ENCODE measurements at places on chromosomes 11 and 22.

DNA sequence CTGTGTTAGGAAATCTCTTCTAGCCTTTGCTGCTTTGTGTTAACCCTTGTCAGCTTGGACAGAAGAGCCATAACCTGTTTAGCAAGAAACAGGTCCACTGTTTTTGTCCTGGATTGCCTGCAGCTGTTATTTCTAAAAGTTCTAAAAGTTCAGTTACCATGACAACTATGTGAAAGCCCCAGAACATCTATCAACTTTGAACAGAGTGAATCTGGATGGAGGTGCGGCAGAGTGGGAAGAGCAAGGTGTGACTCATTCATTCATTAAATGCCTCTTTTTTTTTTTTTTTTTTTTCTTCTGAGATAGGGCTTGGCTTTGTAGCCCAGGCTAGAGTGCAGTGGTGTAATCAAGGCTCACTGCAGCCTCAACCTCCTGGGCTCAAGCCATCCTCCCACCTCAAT, 50.5 kb downstream of the RBX1 start:
- no peak for DNase-seq

GRCh38 chr11:76380977-76381719, at the start of the genes GVQW3 and THAP12:
GVQW3 (plus strand) TSS chr11:76381323; CDS start chr11:76381829, 506 bp downstream.
THAP12 (minus strand) TSS chr11:76381132; CDS start chr11:76380836, 296 bp downstream.
- DNase-seq = peak; percentile 98

DNA sequence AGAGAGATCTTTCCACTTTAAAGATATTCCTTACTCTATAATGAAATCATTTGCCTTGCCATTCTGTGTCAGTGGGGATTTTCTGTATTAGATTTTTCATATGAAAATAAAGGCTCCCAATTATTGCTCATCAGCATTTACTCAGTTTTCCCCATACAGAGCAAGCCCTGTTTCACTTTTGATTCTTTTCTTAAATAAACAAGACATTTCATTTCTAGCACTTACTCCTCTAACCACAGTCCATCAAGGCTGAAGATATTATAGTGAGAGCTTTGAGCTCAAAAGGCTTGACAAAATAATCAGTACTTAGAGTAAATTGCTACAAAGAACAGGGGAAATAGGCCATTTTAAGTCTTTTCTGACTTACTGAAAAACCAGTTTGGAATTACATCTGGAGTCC, 385.1 kb downstream of the LRRC4C start:
- no peak for DNase-seq

- no peak for DNase-seq
Measured at GRCh38 chr11:119889111-119889510, 160.1 kb upstream of the NECTIN1 start.

DNA sequence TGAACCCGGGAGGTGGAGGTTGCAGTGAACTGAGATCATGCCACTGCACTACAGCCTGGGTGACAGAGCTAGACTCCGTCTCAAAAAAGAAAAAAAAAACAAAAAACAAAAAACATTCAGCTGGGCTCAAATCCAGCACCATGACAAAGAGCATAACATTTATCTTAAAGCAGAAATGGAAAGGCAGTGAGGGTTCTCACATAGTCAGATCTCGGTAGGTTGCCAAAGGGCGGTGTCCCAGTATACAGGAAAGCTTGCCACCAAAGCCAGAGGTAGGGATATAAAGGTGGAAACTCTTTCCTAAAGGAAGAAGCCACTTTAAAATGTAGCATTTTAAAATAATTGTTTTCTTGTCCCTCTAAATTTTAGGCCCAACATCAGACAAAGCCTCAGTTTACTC, 22.4 kb upstream of the CAPRIN1 start:
- no peak for DNase-seq

- DNase-seq = no peak
Measured at GRCh38 chr11:3156282-3156660, 8.8 kb downstream of the OSBPL5 start.

GRCh38 chr22:31160328-31160978, 471 bp downstream of the RNF185 start:
- DNase-seq = no peak

GRCh38 chr11:134223836-134224709, at the start of the genes NCAPD3 and VPS26B:
NCAPD3 (minus strand) TSS chr11:134223967; CDS start chr11:134223926, 41 bp downstream.
VPS26B (plus strand) TSS chr11:134224671; CDS start chr11:134225123, 452 bp downstream.
- DNase-seq = peak; percentile 92

DNA sequence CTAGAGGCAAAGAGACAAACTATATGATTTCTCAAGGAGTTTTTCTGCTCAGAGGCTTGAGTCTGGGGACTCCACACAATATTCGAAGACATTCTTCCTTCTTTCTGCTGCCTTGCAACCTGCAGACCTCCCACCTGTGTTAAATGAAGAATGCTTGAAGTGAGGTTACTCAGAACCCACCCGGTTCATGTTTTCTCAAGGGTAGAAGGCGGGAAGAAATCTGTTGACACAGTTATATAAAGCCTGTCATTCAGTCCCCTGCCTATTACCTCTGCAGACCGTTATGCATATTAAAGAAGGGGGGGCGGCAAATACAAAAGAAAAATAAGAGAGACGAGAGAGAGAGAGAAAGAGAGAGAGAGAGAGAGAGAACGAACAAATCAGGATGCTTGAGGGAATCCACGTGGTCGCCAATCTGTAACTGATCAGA, 2.2 kb upstream of the KMT2A start:
- no peak for DNase-seq

GRCh38 chr11:13145461-13145860, 132.1 kb upstream of the BMAL1 start:
- no peak for DNase-seq

DNA sequence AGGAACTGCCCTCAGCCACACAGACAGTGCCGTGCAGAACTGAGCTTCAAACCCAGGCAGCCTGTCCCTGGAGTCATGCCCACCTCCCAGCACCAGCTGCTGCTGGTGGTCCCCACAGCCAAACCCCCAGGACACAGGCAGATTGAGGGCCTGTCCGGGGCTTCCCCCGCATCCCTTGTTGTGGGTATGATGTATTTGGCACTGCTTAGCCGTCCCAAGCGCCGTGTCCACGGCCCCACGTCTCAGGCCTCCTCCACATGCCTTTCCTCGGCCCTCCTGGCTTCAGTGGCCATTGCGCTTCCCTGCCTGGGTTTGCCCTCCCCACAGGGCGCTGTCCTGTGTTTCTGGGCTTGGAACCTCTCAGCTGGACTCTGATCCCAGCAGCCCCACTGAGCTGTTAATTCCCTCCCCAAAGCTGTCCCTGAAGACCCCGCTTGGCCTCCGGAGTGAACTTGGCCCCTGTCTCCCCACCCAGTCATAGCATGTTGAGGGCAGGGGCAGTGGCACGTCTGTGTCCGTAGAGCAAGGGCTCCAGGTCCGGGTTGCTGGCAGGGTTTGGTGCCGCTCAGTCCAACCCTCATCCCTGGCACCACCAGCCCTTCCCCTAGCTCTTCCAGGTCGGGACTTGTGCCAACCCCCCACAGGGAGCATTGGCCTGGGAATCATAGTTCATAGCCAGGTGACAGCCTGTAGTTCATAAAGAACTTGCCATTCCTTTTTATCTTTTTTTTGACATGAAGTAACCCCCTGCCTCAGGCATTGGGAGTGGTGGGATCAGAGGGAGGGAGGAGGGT, 34.5 kb upstream of the TEF start:
- no peak for DNase-seq

DNA sequence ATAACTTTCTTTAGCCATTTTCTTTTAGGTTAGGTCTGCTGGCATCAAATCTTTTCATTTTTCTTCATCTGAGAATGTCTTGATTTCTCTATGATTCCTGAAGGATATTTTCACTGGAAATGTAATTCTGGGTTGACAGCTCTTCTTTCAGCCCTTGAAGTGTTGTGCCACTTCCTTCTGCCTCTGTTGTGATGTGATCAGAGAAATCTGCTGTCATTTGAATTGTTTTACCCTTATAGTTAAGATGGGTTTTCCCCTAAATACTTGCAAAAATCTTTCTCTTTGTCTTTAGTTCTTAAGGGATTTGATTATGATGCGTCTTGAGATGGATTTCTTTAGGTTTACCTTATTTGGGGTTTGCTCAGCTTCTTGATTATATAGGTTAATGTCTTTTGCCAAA, 23.0 kb downstream of the USP47 start:
- DNase-seq = no peak

- DNase-seq = no peak
Measured at GRCh38 chr11:47980088-47980906, at the start of gene PTPRJ. PTPRJ (plus strand) TSS chr11:47980559; CDS start chr11:47980913, 354 bp downstream.

DNA sequence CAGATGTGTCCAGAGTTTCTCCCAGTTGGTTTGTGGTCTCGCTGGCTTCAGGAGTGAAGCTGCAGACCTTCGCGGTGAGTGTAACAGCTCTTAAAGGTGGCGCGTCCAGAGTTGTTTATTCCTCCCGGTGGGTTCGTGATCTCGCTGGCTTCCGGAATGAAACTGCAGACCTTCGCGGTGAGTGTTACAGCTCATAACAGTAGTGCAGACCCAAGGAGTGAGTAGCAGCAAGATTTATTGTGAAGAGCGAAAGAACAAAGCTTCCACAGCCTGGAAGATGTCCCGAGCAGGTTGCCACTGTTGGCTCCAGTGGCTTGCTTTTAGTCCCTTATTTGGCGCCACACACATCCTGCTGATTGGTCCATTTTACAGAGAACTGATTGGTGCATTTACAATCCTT, 1.8 kb upstream of the PGA3 start:
- no peak for DNase-seq

GRCh38 chr22:21026783-21027692, 5.3 kb downstream of the SLC7A4 start:
- no peak for DNase-seq

GRCh38 chr11:70020336-70021214, 57.5 kb upstream of the ANO1 start:
- DNase-seq = no peak

DNA sequence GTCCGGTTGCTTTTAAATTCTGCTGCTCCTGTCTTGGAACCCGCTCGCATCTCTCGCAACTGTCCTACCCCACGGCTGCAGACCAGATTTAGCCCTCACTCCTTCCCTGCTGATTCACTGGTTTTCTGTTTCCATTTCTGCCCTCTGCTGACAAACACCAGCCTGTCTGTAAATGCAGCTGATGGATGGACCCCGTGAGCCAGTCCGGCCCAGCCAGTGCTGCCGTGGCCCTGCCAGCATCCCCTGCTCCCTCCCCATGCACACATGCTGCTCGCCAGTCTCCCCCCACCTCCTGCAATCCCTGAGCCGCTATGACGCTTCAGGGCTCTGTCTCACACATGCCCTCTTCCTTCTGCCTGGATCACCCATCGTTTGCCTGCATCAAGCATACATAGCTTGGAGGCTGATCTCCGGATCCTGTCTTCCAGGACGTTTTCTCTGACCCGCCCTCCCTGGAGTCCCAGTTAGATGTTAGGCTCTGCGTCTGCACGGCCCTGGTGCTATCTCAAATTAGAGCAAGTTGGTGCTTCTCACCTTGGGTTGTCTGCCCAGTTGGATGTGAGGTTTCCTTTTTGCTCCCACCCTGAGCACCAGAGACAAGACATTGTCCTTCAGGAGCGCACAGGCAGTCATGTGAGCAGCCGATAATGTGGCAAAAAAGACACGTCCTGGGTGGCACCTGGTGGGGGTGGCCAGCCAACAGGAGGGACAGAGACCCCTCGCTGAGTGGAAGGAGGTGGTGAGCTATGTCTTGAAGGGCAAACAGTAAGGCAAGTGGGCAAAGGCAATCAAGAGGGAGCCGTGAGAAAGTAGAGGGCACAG, 4.3 kb upstream of the ACR start:
- DNase-seq = peak; percentile 8

DNA sequence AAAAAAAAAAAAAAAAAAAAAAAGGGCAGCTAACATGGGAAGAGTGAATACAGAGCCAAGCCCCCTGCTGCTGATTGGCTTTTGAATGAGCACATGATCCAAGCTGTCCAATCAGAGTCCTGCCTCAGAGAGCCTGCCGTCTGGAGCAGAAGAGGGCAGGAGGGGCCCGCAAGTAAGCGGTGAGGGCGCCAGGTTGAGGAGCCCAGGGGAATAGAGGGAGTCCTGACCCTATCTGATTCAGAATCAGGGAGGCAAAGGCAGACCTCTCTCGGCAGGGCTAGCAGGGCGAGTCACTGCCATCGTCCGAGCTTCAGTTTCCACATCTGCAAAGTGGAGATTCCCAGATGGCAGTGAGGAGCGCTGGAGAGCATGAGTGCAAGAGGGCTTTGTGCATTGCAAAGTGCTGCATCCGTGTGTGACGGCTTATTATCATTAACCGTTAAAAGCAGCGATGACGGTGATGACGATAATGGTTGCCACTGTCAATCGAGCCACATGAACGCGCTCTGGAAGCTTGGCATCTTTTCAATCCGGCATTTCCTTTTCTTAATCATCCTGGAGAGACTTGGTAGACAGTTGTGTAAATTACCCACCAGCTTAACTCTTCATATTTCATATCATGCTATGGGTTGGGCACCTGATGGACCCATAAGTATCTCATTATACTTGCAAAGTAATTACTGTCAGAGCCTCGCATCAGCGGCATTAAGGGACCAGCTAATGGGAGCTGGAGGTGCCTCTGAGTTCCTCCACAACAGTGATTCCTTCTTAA, 68.6 kb upstream of the ATXN10 start:
- peak; percentile 43 for DNase-seq

DNA sequence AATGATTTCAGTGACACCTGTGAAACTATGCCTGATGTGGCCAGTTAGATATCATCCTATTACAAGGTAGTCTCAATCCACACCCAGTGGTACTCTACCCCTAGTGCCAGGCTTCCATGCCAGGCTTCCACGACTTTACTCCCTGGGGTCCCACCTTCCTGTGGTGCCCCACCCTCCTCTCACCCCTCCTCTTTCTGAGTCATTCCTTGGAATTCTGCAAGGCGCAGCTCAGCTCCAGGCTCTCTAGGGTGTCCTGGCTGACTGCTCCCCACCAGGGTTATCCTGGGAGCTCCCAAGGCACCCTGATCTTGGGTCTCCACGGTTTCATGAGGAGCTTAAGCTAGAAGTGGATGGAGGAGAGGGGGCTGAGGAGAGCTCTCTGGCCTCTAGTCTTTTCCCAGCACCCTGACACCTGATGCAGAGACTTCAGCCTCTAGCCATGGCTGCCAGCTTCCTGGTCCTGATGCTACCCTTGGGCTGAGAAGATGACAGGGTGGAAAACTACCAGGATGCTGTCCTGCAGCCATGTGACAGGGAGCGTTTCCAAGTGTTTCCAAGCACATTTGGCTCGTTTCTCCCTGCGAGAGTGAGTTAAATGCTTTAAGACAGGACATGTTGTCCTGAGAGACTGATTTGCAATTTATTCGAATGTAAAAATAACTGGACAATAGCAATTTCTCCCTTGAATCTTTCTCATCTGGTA, 1461.2 kb downstream of the TBC1D22A start:
- no peak for DNase-seq

DNA sequence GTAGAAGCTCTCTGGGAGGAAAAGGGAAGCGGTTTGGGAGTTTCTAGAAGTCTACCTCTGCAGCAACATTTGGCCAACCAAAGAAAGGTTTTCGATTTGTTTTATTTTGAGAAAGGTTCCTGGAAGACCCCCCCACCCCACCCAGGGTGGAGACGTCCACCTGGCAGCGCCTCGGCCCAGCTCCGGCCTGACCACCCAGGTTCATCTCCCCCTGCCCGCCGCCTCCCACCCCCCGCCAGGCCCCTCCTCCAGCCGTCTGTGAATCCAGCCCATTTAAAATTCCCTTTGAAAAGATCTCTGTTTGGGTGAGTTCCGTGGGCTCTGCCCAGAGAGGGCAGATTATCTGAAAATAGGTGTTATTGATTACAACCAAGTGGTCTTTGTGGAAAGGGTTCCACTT, 43.3 kb downstream of the KCNJ1 start:
- no peak for DNase-seq
